Skin of body (tissue), 3 donors: ENCODE measurements at places on chromosomes 13 and 19. TPM values are rescaled to one million over a fixed set of nuclear protein-coding genes. Genes with fewer than 3 reads are reported as not detected.

Gene ZNF709
- 10.3 TPM for total RNA-seq

- no peak for DNase-seq
These were observed 30.3 kb upstream of the EHD2 start for GRCh38 chr19:47682939-47683338.

- DNase-seq: no peak
These were observed 59.8 kb downstream of the TRPM4 start for GRCh38 chr19:49217382-49217781.

GRCh38 chr19:38808741-38809140 lies 4.0 kb downstream of the LGALS4 start:
- no peak for DNase-seq

DNA sequence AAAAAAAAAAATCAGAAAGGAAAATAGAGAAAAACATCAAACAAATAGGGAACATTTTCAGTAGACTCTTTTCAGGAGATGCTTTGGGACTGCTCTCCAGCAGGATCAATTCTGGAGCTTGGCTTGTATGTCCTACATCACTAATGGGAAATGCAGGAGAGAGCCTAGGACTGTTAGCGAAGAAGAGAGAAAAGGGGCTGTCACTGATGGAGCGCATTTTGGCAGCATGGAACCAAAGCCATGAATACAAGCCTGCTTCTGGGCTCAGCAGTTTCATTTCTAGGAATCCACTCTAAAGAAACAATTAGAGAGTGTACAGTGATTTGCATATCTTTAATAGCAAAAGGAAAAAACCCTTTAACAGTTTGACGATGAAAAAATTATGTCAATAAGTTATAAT lies 203.9 kb downstream of the NUFIP1 start:
- no peak for DNase-seq

DNA sequence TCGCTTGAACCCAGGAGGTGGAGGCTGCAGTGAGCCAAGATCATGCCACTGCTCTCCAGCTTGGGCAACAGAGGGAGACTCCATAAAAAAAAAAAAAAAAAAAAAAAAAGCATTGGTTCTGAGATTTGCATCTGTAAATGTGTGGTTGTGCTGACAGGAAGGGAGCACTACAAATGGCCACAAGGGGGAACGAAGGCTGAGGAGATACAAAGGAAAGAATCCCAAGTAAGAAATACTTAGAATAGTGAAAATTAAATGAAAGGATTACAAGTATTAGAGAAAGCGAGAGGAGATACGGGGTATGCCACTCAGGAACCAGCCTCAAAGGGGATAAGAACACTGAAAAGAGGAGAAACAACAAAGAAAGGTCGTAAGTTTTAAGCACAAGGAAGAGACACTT lies 284.9 kb downstream of the KLF12 start:
- DNase-seq: peak; percentile 9
